ENCODE measurements at places on chromosomes 3 and 15. TPM values are rescaled to one million over a fixed set of nuclear protein-coding genes. Genes with fewer than 3 reads are reported as not detected.

The NOX5 gene
- total RNA-seq, result not detected

The GP5 gene
- total RNA-seq, result 0.25 TPM

The GHSR gene
- not detected for total RNA-seq

The CLDN1 gene
- 39.3 TPM for total RNA-seq

The CHRM5 gene
- not detected for total RNA-seq

The HYAL1 gene
- 2.3 TPM for total RNA-seq

The NCKIPSD gene
- 30.2 TPM for total RNA-seq

The FANCD2 gene
- 35.6 TPM for total RNA-seq

Measured in Caco-2 (cell line).